Ureter (tissue), 1 donor: ENCODE measurements at places on chromosomes 3 and 15.

- DNase-seq: peak; percentile 89
Observed at GRCh38 chr15:61834076-61834697, 226.1 kb downstream of the VPS13C start.

DNA sequence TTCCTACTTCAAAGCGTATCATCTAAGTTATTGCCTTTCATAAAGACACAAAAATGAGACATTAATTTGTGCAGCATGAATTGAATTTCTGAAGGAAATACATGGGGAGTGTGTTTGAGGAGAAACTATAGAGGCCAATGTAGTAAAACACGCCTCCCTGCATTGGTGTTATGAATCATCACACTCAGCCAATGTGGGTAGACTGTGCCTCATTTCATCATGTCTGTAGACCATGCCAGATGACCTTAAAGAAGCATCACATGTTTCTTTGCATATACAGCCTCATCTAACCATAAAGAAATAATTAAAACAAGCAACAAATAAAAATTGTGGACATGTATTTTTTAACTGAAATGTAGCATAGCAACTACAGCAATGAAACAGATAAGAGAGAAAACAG lies 486.0 kb upstream of the ADAMTS9 start:
- no peak for DNase-seq

- DNase-seq: no peak
Observed at GRCh38 chr15:37574985-37575384, 359.5 kb upstream of the TMCO5A start.

DNA sequence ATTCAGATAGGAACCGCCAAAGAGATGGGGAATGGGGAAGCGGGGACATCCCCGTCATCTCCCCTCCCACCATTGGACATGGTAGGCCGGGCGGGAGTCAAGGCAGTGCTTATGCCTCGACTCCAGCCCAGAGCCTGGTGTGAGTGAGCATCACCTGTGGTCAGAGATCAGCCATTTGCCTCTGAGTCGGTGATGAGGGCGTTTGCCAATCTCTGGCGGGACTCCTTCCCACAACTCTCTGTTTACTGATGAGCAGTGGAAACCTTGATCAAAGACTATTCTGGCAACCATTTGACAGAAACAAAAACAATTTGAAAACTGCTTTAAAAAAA lies 63.9 kb upstream of the HES1 start:
- no peak for DNase-seq

- no peak for DNase-seq
Observed at GRCh38 chr3:110420158-110420641, 651.4 kb upstream of the NECTIN3 start.

- no peak for DNase-seq
Observed at GRCh38 chr3:35643495-35643894, 4.2 kb downstream of the ARPP21 start.

GRCh38 chr3:11172096-11172690 lies 17.9 kb downstream of the HRH1 start:
- no peak for DNase-seq

- no peak for DNase-seq
Observed at GRCh38 chr3:54954022-54954421, 26.2 kb upstream of the LRTM1 start.

DNA sequence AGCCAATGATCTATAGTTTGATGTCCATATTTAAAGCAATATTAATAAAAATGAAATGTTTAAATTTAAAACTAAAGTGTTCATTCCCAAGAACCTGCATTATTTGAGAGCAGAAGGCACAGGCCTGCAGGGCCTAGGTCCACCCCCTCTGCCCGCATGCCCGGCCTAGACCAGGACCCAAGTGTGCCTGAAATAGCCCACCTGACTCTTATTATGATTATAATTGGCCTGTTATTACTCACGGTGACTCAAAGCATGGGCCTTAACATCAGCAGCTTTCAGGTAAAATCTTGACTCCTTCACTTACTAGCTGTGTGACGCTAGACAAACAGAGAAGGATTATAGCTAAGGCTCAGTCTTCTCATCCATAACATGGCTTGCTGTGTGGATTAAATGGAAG lies 128.8 kb downstream of the PLCL2 start:
- no peak for DNase-seq

GRCh38 chr3:195542316-195542697 lies 818 bp downstream of the PPP1R2 start:
- DNase-seq: no peak

- DNase-seq: peak; percentile 40
Observed at GRCh38 chr3:194984622-194985021, 286.3 kb downstream of the XXYLT1 start.

DNA sequence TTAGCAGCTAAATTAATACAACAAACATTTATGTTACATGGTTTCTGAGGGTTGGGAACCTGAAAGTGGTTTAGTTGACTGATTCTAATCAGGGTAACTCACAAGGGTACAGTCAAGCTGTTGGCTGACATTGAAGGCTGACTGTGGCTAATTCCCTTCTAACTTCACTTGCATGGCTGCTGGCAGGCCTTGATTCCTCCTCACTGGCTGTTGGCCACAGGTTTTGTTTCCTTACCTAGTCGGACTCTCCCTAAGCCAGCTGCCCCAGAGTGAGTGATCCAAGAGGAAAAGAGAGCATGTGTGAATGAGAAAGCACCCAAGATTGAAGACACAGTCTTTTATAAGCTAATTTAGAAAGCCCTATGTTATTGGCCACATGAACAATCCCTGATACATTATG lies 700.1 kb downstream of the ROBO1 start:
- no peak for DNase-seq

DNA sequence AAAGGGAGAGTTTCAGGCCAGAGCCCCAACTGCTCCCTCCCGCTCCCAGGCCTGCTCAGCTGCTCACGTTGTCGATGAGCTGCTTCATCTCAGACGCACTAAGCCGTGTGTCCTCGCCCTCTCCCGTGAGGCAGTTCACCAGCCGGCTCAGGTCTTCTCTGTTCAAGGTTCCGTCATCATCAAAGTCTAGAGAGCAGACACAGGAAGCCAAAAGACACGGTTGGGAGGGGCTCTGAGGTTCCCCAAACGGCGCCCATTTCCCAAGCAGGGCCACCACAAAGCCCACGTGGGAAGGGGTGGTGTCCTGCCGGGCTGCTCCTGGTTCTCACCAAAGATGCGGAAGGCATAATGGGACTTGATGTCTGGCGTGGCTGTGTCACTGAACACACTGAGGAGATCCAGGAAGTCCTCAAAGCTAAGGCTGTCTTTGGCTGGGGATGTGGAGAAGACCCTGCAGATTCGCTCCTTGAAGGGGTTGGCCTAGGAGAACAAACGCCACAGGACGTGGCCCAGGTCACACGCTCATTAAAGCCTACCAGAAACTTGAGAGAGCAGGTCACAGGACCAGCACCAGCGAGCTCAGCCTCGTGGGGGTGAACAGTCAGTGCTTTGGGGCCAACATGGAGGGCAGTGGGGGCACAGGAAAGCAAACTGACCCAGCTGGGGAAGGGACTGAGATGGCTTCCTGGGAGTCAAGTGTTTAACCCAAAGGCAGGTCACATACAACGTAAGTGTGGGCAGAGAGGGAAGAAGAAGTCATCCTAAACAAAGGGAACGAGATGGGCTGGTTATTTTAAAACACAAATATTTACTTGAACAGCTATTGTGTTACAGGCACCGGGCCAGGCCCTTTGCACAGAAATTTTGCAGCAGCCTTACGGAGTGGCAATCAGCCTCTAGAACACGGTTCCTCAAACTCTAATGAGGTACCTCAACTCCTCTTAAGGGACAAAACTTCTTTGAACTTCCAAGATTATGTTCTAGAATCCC lies 2.4 kb downstream of the CIB1 start:
- no peak for DNase-seq

DNA sequence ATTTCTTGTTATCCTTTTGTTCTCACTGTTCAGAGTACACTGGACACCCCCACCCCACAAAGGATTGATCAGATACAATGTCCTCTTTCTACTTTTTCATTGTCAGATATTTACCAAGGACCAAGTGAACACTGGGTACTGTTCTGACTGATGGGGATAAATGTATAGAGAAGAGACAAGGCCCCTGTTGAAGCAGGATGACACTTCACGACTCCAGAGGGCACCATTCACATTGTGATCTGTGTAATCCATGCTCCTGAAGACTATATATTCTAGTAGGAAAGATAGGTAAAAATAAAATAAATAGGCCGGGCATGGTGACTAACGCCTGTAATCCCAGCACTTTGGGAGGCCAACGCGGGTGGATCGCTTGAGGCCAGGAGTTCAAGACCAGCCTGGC lies 7.2 kb upstream of the CRYGS start:
- no peak for DNase-seq

DNA sequence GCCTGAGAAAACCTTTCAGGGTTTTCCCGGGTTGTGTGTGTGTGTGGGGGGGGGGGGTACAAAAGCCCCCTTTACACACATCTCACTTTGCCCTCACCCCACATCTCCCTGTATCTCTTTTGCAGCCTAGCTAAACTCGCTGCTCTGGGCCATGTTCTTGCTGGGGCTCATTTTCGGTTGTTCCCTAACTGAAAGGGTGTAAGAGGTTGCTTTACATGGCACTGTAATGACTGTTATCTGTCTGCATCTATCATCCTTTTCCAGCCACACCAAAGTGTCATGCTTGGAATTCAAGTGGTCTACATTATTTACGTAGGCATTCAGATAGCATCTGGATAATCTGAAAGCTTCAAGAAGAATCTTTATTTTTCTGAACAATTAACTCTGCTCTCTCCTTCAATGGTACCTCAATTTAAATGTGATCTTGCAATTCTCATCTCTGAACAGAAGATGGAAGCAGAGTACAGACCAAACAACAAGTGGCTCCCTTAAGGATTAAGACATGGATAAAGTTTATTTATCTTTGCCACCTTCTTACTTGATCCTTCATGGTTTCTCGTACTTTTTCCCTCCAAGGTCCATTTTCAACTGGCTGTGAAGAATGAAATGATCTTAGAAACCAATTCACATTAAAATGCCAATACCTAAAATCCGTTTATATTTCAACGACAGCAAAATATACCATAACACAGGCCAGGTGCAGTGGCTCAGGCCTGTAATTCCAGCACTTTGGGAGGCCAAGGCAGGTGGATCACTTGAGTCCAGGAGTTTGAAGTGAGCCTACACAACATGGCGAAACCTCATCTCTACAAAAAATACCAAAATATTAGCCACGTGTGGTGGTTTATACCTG lies 34.9 kb downstream of the DCLK3 start:
- DNase-seq: no peak

DNA sequence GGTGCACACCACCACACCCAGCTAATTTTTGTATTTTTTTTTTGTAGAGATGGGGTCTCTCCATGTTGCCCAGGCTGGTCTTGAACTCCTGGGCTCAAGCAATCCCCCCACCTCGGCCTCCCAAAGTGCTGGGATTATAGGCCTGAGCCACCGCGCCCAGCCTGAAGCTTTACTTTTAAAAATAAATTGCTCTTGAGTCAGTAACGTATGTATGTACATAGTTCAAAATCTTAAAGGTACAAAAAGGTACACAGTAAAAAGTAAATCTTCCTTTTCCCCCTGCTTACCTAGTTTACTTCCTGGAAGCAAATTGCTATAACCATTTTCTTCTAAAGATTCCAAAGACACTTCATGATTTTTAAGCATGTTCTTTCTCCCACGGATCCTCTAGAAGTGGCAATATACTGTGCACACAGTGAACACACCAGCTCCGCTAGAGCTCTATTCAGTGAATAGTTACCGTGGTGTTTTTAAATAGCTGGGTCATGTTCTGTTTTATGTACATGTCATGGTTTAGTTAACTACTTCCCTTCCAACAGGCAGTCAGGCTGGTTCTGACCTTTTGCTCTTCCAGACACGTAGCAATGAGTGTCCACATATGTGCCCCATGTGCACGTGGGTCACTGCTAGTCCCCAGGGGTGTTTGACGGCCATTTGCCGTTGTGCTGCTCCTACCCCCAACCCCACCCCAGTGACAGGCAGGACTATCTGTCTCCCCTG lies 82.1 kb downstream of the EEFSEC start:
- DNase-seq: no peak

DNA sequence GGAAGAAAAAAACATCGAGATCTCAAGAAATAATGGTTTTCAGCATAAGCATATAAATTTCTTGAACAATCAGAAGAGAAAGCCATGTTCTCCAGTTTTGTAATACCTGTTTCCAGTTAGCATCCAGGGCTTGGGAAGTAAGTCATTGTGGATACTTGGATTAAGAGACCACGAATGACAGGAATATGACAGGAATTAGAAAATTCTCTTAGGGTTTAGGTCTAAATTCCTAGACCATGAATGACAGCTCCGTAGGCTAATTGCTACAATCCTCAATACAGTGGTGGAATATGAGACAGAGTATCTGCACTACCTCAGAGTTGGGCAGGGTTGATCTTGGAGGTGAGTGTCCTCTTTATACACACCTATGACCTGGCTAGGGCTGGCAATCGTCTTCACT lies 517.5 kb downstream of the NTRK3 start:
- DNase-seq: no peak

DNA sequence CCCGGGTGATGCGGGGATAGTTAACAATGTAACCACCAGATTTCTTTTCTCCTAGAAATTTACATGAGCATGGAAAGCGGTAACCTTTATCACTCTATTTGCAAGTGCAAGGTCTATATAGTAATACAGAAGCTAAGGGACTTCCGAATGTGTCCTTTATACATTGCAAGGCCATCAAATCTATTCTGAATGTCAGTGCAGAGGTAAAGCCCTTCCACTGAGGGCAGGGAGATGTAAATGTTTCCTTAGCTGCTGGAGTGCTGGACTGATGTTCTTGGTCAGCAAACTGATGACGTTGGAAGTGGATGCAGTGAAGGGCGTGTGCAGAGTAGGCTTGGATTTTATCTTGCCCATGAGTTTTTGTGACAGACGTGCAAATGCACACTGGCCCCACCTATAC lies 6.2 kb downstream of the ALDH1A3 start:
- DNase-seq: no peak
